ENCODE measurements at places on chromosomes 3 and 15.

- no peak for DNase-seq
Observed at GRCh38 chr15:57223887-57224286, 152.4 kb upstream of the CGNL1 start.

DNA sequence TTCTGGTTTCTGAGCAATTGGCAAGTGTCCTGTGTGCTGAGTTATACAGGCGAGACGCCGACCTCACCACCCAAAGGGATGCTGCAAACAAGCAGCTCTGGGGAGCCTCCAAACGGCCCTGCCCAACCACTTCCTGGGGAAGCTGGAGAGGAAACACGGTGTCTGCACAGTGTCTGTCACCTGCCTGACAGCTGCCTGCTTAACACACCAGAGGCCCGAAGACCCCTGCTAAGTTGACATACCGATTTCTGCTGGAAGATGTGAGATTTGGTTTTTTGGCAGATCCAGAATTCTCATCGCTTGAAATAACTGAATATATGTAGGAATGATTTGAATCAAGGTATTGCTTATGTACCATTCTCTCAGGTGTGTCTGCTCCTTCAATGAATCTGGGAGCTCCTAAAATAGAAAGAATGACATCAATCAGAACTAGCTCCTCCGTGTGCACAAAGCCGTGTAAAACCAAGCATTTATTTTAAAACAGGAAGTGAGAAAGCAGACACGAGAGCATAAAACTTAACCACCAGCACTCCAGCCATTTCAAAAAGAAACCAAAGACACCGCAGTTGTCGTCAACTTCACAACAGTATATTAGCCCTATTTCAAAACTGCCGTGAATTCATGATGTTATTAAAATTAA is 27.2 kb downstream of the LRRC2 start:
- DNase-seq = peak; percentile 91

DNA sequence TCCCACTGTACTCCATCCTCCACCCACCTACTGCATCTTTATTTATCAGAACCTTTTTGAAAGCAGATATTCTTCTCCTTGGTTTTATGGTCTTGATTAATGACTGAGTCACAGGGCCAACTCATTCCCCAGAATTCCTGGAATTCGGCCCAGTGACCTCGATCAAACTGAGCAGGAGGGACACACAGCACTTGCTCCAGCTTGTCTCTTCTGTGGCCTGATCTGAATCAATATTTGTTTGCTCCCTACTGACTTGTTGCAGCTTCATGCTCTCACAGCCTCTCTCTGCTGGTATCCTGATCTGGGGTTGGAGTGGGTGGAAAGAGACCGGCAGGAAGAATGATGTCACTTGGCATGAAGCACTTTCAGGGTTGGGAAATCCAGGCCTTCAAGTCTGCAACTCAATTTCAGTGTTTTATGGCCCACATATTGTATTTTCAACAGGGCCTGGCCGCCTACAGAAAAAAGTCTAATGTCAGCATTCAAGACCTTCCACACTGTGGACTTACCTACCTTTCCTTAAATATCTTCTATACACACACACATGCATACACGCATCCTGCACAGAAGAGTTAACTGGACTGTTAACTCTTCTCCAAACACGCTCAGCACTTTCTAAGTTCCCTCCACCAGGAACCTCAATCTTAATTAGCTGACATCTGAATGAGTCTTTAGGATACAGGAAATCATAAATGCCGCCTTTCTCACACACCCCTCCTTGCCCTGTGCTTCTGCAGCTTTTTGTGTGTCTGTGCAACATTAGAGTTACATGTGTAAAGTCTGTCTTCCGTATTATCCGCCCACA is 4.6 kb downstream of the ANXA2 start:
- DNase-seq = no peak

- no peak for DNase-seq
Observed at GRCh38 chr15:39340903-39341645, 239.8 kb upstream of the THBS1 start.

- no peak for DNase-seq
Observed at GRCh38 chr3:183360971-183361624, 67.3 kb downstream of the MCF2L2 start.

DNA sequence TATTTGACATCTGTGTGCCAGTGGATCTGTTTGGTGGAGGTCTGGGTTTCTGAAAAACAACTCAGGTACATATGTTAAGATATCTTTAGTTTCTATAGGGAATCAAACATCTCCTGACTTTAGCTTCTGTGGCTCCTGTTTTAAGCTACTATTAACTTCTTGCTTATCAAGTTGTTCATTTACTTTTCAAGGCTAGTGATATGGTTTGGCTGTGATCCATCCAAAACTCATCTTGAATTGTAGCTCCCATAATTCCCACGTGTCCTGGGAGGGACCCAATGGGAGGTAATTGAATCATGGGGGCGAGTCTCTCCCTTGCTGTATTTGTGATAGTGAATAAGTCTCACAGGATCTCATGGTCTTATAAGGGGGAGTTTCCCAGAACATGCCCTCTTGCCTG is 41.4 kb downstream of the ZNF860 start:
- no peak for DNase-seq

DNA sequence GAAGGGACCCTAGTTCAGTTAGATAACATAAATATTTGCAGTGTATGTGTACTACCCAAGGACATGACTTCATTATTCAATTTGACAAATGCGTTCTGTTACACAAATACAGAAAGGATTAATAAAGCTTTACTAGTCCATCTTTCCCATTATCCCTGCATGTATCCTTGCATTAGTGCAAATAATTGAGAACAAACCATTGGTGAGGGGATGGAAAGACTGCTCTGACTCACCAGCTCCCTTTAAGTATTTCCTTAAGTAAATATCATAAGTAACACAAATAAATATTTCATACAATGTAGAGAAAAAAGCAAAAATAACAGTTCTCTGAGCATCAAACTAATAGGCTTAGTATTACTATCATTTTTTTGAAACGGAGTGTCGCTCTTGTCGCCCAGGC is 1.9 kb upstream of the GPD1L start:
- no peak for DNase-seq

GRCh38 chr3:127450331-127450730 is 140.2 kb downstream of the TPRA1 start:
- DNase-seq = no peak

- DNase-seq = no peak
Observed at GRCh38 chr15:31169558-31169957, 68.0 kb upstream of the TRPM1 start.

DNA sequence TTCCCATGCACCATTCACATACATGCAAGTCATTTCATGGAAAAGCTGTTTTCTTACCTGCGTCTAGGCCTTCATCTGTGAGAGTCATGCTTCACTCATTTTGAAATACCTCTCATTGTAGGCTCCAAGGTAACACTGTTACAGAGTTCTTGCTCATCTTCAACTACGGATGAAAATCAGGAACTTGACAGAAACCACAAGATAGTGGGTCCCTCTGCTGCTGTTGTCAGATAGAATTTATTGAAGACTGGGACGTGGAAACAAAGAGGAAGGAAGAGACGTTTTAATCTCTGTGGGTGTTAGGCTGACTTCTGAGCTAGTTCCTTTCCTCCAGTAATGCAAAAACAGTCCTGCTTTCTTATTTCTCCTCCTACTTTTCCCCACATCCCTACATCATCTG is at the start of gene P2RY14:
TSS of gene P2RY14 (minus strand) at position 313 of the 400 bp plus-strand sequence. CDS start 64,226 bp downstream, outside the sequence.
- DNase-seq = no peak

GRCh38 chr3:126968391-126969390 is 14.2 kb upstream of the PLXNA1 start:
- DNase-seq = no peak

GRCh38 chr3:169781209-169781855 is 8.1 kb downstream of the MYNN start:
- DNase-seq = no peak

GRCh38 chr15:94174399-94174802 is 57.0 kb upstream of the MCTP2 start:
- DNase-seq = no peak

DNA sequence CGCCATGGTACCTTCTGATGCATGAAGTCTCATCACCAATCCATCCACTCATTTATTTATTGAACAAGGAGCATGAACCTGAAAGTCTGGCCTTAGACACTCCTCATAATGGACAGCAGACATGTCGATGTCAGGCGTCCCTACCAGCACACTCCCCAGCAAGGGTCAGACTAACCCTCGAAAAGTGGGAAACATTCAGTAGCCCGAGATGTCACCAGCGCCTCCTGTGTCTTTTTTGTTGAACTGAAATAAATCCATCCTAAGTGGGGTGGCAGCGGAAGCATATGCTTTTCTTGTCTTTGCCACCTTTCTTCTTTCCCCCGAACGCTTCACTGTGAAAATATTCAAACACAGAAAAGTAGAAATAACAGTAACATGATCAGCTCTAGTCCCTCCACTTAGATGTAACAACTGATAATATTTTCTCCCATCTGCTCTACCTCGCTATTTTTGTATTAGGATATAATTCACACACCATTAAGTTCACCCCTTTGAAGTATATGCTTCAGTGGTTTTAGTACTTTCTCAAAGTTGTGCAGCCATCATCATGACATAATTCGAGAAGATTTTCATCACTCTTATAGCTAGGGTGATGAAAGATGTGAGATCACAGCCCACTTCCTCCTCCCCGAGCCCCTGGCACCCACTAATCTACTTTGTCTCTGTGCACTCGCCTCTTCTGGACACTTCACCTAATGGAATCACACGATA is 121.6 kb downstream of the ADAMTS17 start:
- no peak for DNase-seq

DNA sequence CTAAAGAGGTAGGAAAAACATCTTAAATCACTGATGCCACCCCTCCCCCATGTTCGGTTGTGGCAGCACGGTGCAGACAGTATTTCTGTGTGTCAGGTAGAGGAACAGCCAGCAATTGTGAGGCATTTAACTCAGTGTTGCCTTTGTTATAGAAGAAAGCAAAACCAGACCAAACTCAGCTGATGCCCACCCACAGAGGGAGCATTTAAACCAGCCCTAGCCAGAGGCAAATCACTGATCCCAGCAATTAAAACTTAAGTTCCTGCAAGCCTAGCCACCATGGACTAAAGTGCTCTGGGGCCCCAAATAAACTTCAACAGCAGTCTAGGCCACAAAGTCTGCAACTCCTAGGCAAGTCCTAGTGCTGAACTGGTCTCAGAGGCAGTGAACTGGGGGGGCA is 94.5 kb downstream of the CFAP20DC start:
- no peak for DNase-seq

GRCh38 chr3:158819282-158819681 is 17.4 kb downstream of the MFSD1 start:
- DNase-seq = no peak

GRCh38 chr3:148625991-148626390 is 71.7 kb upstream of the AGTR1 start:
- DNase-seq = no peak

DNA sequence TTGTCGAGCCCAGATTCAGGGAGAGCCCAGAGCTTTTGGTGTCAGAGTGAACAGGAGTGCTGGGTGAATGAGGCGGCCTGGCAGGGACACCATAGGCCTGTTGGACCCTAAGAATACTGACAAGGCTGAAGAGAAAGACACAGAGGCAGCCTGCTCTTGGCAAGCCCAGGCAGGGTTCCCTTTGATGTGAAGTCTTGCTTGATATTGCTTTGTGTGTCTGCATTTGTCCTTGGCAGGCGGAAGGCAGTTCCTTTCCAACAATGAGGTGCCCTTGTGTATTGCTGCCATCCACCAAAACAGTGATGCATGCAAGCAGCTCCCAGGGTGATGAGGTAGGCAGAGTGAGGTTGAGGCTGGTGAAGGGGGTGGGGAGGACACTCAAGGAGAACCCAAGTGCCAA is 152.7 kb upstream of the TSC22D2 start:
- no peak for DNase-seq

DNA sequence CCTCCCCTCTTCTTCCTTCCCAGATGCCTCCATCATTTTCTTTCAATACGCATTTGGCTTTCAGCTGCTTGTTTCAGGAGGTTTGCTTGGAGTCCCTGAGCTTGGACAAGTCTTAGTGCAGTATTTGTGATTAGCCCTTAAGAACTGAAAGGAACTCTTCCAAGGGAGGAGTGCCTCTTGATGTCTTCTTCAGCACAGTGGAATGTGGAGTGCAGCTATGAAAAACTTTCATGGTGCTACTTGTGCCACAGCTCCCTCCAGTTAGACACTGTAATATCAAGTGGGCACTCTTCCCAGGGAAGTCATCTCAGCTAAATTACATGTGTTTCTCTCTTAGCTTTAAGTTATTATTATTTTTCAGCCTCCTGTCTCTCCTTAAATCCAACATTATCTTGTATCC is 173.1 kb downstream of the NECTIN3 start:
- DNase-seq = no peak

- DNase-seq = no peak
Observed at GRCh38 chr3:38585791-38586420, 63.6 kb downstream of the SCN5A start.

DNA sequence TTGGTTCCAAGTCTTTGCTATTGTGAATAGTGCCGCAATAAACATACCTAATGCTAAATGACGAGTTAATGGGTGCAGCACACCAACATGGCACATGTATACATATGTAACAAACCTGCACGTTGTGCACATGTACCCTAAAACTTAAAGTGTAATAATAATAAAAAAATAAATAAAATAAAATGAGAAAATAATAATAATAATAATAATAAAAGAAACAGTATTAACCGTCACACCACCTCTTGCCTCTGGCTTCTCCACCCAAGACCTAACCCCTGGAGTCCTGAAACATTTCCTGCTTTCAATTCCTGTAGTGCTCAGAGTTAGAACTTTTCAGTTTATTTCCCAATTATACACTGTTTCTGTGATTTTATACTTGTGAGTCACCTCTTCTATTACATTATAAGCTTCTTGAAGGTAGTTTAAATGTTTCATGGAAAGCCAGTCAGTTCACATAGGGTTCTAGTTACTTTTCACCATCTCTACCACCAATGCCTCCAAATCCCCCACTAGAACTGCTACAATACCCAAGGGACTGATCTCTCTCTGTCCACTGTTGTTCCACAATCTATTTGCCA is 18.4 kb upstream of the GHSR start:
- no peak for DNase-seq

DNA sequence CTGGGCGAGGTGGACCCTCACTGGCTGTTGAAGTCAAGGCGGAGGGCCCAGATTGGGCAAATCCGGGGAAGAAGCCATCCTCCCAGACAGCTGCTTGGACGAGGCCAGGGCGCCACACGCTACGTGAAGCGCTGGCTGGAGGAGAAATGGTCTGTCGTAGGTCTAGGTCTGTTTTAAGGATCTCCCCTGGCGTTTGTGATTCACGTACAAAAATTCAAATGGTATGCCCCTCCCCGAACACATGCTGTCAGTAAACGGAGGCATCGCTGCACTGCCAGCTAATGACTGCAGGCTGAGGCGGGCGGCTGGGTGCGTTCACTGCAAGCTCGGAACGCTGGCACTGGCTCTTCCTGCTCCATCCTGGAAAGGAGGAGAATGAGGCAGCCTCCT is 69.9 kb downstream of the EPHB3 start:
- no peak for DNase-seq

DNA sequence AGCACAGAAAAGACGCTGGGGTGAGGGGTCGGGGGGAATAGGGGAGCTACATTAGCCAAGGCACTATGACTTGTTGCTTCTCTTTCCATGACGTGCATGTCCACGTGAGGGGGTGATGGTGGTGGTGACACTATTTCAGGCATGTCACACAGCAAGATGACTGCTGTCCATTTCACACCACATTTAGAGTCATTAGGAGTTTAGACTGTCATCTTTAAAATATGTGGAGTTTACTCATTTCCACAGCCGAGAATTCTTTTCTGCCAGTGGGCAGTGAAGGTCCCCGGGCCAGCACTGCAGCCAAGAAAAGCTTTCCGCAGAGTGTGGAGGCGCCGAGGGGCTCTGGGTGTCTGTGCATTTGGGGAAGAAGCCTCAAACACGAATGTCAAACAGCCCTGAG is 954 bp upstream of the DGKG start:
- DNase-seq = no peak

- no peak for DNase-seq
Observed at GRCh38 chr3:23762759-23763477, 42.8 kb upstream of the UBE2E1 start.

GRCh38 chr15:100889385-100890050 is 9.9 kb downstream of the ALDH1A3 start:
- DNase-seq = no peak
